Activated T-helper 17 cell treated with anti-CD3 and anti-CD28 coated beads, Interleukin-2, amount 50 U/mL, for 72 hours (primary cell): ENCODE measurements at places on chromosomes 5 and 9. TPM values are rescaled to one million over a fixed set of nuclear protein-coding genes. Genes with fewer than 3 reads are reported as not detected.

SMIM33 gene
- total RNA-seq, result 0.90 TPM

SLC36A2 gene
- not detected for total RNA-seq

TAF1L gene
- 0.06 TPM for total RNA-seq

CENPK gene
- total RNA-seq, result 82.5 TPM
